Uterus (tissue), 4 donors: ENCODE measurements at places on chromosomes 5 and 9. TPM values are rescaled to one million over a fixed set of nuclear protein-coding genes. Genes with fewer than 3 reads are reported as not detected.
A peak's percentile ranks its signal among the peaks of the same experiment; 100 is the strongest.

Gene MTREX
- total RNA-seq, result 30.0 TPM

Gene GABRP
- 1.2 TPM for total RNA-seq

Gene CFAP77
- not detected for total RNA-seq

DNA sequence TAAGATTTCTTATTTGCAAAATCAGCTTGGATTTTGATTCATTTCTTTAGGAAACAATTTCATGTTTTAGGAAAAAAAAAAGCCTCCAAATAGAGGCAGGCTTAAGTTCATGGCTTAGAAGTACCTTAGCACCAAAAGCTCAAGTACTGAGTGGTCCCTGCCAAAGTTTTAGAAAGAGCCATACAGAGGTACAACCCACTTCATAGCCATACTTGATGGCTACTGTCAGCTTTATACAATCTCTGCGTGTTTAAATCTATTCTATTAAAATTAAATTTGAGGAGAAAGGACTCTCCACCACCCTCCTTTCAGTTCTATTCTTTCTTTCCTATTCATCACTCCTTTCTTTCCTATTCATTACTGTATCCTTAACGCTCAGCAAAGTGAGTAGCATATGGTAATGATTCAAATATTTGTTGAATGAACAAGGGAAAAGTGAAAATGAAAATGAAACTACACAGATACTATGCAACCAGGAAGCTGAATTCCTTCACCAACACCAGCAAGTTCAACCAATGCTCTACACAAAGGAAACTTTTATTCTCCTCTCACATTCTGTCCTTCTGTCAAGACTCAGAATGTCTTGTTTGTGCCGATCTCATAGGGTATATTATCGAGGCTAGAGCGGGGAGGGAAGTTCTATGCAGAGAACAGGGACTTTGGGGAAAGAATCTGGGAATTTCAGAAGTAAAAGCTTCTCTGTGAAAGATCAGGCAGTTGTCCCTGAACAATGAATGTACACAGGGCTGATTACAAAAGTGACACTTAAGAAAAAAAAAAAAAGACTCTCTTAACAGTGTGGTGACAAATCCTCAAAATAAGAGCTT is 138.6 kb upstream of the SPEF2 start:
- no peak for DNase-seq
- no peaks in the 10 kb centered on the region for H3K36me3 ChIP-seq
- H3K4me1 ChIP-seq, result peaks cover 14% of the 10 kb centered on the region

- no peaks in the 10 kb centered on the region for H3K4me1 ChIP-seq
- no peak for DNase-seq
- H3K4me3 ChIP-seq, result no peak overlapping the region
Observed at GRCh38 chr5:157971571-157972216, 112.7 kb upstream of the CLINT1 start.

DNA sequence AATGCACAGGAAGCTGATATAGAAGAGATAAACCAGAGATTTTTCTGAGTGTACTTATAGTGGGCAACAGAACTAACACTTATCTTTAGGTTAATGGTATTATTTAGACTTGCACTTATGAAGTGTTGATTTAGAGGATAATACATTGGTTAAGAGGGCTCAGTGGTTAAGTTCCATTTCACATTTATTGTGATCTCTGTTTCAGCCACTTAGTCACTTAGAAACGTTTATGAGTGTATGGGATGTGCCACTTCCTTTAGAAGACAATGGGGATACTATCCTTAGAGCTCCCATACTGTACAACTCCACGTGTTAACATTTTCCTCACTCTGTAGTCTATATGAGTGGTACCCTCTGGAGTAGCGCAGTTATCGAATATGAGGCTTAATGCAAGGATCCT is 57.5 kb downstream of the PIP5K1B start:
- H3K36me3 ChIP-seq, result no peaks in the 10 kb centered on the region
- H3K4me1 ChIP-seq, result no peaks in the 10 kb centered on the region
- H3K27me3 ChIP-seq, result no peaks in the 10 kb centered on the region

- no peak overlapping the region for H3K27ac ChIP-seq
- no peaks in the 10 kb centered on the region for H3K36me3 ChIP-seq
- no peaks in the 10 kb centered on the region for H3K27me3 ChIP-seq
- no peak for DNase-seq
- H3K4me1 ChIP-seq, result no peaks in the 10 kb centered on the region
Observed at GRCh38 chr9:112495614-112496013, 9.0 kb downstream of the KIAA1958 start.

DNA sequence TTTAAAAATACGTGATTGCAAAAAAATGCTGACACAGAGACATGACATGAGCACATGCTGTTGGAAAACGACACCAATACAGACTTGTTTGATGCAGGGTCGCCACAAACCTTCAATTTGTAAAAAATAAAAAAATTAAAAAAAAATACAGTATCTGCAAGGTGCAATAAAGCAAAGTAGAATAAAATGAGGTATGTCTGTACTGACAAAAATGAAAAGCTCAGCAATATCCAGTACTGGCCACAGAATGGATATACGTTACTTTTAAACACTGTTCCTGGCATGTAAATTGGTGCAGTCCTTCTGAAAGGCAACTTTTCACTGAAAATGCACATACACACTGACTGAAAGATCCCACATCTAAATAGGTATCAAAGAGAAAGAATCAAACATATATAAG is 27.1 kb upstream of the C9orf40 start:
- H3K36me3 ChIP-seq, result no peaks in the 10 kb centered on the region
- no peaks in the 10 kb centered on the region for H3K27me3 ChIP-seq
- H3K4me3 ChIP-seq, result no peak overlapping the region

DNA sequence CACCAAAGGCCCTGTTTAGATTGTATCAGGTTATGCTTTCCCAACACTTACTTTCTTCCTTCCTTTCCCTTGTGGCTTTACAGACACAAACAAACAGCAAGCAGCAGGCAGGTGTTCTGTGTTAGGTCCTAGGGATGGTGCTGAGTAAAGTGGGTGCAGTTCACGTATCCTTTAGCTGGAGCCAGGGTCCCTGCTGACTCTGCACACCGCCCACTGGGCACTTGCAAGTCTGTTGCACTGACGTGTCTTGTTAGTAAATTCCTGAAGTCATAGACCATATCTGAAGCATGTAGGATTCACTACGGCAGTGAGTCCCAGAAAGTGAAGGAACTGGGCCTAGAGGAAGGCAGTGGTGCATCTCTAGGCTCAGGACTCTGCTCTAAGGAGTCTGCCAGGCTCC is 96.5 kb downstream of the DAPK1 start:
- H3K27me3 ChIP-seq, result no peaks in the 10 kb centered on the region
- no peak for DNase-seq
- H3K4me3 ChIP-seq, result no peak overlapping the region
- H3K27ac ChIP-seq, result no peak overlapping the region
- H3K36me3 ChIP-seq, result no peaks in the 10 kb centered on the region

- H3K4me3 ChIP-seq, result no peak overlapping the region
- H3K27me3 ChIP-seq, result no peaks in the 10 kb centered on the region
- no peak overlapping the region for H3K27ac ChIP-seq
- no peaks in the 10 kb centered on the region for H3K36me3 ChIP-seq
Observed at GRCh38 chr9:4862506-4863250, 69.9 kb downstream of the RCL1 start.

GRCh38 chr5:34487159-34487879 is 168.8 kb upstream of the RAI14 start:
- H3K36me3 ChIP-seq, result no peaks in the 10 kb centered on the region
- peaks cover 4% of the 10 kb centered on the region for H3K4me1 ChIP-seq
- no peak overlapping the region for H3K4me3 ChIP-seq
- no peaks in the 10 kb centered on the region for H3K27me3 ChIP-seq
- H3K27ac ChIP-seq, result peak overlapping the region; percentile 29
